ENCODE measurements at places on chromosomes 2 and 18.

DNA sequence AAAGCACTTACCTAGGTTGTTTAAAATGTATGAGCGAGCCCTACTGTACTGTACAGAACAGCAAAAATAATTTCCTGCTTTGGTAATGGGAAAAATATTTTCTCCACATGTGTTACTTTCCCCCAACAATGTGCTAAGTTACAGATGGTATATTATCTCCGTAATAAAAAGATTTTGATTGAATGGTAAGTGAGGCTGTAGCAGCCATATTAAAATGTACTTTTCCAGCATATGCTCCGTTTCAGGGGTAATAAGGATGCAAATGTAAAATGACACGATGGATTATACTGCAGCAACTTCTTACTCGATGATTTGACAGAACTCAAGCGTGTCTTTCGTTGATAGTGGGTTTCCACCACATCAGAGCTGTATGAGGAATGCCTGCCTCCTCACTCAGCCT is 50.5 kb downstream of the OSBPL6 start:
- DNase-seq, result no peak

- no peak for DNase-seq
These were observed 173.9 kb downstream of the HDAC4 start for GRCh38 chr2:239226677-239227581.

DNA sequence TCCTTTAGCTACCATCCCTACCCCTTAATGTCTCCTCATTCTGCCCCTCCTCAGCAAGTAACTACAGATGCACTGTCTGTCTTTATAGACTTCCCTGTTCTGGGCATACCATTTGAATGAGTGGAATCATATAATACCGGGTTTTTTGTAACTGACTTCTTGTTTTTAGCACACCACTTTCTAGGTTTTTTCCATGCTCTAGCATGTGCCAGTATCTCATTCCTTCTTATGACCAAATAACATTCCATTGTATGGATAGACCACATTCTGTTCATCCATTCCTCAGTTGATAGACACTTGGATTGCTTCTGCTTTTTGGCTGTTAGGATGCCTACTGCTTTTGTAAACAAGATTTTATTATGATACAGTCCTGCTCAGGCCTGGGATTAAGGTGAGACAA is 154.7 kb downstream of the TSN start:
- no peak for DNase-seq

DNA sequence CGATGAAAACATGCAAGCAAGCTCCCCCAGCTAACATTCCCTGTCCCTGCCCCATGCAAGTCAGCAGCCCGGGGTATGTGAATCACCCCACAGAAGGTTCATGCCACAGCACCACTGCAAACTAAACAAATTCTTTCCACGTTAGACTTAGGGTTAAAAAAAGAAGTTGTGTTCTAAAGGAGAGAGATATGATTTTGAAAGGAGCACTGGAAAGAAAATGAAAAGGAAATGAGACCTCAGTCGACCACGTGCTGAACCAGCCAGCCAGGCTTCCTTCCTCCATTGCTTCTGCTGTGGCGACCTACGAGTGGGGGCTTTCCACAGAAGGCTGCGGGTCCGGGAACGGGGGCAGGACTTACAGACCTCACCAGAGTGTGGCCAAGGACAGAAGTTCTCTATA is 52.0 kb downstream of the ARL4C start:
- DNase-seq, result peak; percentile 59

GRCh38 chr2:168189835-168190569 is 57.4 kb downstream of the STK39 start:
- DNase-seq, result peak; percentile 94

DNA sequence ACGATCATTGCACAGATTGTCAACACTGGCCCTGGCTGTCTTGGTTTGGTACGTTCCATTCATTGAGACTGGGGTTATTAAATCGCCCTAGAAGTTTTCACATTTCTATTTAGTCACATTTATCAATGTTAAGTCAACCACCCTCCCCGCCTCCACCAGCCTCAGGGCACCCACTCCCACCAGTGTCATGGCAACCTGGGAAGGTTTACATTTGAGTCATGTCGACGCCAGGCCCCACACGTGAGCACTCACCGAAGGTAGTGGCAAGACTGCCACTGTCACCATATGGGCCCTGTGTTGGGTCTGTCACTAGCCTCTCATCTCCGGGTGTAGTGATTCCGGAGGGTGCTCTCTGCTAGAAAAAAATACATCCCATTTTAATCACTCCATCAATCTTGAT is 194.2 kb downstream of the TWIST2 start:
- no peak for DNase-seq

GRCh38 chr2:40403233-40403836 is 48.6 kb downstream of the SLC8A1 start:
- DNase-seq, result peak; percentile 34

- DNase-seq, result no peak
These were observed 91.2 kb upstream of the CDKL4 start for GRCh38 chr2:39334978-39335377.

DNA sequence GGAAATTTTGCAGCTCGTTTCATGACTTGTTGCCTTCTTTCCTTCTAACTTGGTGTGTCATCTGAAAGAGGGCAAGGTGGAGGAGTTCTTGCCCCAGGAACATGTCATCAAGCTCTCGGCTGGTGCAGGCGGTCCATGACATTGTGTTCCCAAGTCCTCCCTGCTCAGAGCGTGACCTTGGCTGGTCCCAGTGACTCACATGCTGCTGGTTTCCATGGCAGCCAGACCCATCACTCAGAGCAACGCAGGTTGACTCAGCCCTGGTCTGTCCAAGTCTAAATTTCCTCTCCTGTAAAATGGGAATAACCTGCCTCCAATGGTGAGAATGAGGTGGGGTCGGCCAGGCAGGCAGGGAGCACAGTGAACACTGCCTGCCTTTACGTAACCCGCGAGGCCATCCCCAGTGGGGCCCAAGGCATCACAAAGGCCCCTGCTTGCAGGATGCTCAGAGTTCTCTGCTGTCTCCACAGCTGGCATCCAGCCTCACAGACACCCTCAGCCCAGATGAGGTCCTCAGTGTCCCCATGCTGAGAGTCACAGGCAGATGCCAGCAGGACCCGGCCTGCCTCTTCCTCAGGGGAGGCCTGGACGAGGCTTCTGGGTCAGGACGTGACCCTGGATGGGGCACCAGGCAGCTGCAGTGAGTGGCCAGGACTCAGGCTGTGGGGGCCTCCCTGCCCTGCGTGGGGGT is 143.7 kb downstream of the TPO start:
- peak; percentile 41 for DNase-seq

GRCh38 chr18:71902482-71902881 is 641.7 kb downstream of the CBLN2 start:
- DNase-seq, result no peak

- no peak for DNase-seq
These were observed 37.4 kb upstream of the PPP1R1C start for GRCh38 chr2:181948227-181948626.

DNA sequence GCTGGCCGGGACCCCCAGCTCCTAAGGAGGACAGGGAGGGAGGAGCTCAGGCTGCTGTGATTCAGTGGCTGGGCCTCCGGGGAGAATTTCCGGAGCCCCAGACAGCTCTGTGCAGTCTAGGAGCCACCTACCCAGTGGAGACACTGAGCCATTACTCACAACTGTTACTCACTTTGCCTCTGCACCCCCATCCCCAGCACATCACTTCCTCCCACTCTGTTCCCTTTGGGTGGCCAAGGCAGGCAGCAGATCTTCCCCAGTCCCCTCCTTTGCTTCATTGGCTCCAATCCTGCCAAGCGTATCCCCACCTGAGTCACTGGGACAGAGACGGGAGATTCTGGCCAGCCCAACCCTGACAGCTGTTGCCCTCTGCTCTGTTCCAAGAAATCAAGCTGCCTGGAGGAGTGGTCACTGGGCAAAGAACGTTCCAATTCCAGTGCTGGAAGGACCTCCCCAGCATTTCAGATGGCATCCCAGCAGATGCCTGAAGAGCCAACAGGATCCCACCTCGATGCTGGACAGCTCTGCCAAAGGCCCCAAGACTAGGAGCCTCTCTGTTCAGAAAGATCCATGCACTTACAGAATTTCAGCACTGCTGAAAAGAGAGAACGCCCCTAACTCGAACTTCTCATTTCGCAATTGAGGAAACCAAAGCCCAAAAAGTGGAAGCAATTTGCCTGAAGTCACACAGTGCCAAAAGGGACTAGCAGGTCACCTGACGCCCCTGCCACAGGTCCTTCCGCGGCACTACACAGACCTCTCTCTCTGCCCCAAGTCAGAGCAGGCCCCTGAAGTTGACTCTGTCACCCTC is 68.3 kb downstream of the TNS1 start:
- DNase-seq, result peak; percentile 97

DNA sequence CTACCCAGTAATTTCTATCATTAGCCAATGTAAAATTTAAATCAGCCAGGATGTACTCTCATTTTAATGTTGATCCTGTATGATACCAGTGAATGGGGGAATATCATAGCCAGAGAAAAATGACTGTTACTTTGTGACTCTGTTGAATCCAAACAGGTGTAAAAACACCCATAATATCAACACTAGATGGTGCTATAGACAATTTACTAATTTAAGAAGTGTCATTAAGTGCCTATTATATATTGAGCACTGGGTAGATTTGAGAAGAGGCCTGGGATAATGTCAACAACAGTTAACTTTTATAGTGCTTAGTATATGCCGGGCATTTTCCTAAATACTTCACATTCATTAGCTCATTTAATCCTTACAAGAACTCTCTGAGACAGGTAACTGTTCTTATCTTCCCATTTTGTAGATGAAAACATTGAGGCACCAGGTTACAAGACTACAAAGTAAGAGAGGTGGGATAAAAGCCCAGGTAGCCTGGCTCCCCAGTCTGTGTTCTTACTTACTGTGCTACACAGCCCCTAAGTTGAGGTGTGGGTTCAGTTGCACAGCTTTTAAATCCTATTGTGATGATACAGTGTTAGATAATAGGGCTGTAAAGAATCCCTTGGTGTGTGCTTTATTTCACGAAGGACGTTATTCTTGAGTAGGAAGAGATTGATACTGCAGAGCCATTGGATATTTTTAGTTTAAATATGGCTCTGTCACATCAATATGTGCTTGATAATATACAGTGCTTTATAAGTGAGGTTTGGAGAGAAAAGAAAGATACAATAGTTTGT is 325.5 kb downstream of the AGPS start:
- no peak for DNase-seq

- DNase-seq, result no peak
These were observed 156.4 kb downstream of the CCBE1 start for GRCh38 chr18:59540780-59541179.

DNA sequence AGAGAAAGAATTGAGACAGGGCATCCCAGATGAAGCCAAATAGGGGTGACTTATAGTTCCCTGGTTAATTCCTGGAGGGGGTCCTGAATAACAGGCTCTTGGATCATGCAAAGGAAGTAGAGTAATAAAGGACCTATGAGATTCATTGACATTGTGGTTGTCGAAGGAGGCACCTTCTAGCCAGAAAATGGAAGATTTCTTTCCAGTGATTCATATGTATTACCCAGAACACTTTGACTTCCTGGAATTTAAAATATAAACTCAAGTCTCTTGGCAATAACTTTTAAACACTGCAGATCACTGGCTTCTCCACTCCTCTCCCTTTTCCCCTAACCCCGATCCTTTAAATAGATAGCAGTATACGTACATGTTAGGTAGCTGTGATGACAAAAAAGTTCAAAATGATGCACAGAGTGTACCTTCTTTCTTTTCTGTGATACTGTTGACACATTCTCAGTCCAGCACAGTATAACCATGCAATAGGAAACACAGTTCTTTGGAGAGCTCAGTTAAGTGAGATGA is 211.8 kb downstream of the LTBP1 start:
- DNase-seq, result peak; percentile 91

Measured in HT1080 (cell line).